ENCODE measurements at places on chromosomes 5 and 9.

DNA sequence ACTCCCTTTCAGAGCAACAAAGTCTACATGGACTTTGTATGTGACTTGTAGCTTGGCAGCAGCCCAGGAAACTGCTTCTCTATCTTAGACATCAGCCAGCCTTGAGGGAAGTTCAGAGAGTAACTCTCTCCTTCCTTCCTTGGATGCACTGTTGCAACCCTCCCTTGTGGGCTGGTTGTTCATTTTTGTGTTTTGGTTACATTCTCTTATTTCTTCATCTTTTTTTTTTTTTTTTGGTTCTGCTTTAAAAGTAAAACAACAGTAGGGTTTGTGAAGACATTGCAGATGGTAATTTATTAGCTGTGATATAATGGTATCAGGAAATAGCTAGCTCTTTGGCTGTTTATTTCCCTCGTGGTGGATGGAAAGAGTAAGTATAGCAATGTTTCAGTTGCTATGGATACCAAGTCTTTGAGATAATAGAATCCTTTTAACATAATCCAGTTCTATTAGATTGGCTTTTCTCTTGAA is 97.9 kb upstream of the MAMDC2 start:
- DNase-seq, result no peak

GRCh38 chr5:126911986-126912385 is 118.4 kb downstream of the MARCHF3 start:
- no peak for DNase-seq

DNA sequence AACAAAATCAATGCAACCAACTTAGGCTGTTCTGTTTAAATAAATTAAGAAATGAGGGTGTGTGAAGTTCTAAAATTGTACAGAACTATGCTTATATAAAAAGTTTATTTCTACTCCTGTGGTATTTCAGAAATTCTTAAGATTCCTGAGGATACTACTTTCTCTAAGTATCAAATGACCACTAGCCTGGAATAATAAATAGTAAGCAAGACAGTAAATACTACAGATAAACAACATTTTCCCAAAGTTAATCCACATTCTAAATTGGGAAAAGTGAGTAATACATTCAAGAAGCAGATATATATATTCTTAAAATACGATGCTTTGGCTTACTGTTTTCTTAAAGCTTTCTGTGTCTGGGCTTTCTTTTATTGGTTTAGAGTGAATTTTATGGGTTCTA is 29.5 kb downstream of the CCNH start:
- DNase-seq, result no peak

- no peak for DNase-seq
These were observed 30.6 kb upstream of the ADAMTS6 start for GRCh38 chr5:65512170-65512937.

- no peak for DNase-seq
These were observed 61.0 kb downstream of the TNFSF8 start for GRCh38 chr9:114869378-114869777.

DNA sequence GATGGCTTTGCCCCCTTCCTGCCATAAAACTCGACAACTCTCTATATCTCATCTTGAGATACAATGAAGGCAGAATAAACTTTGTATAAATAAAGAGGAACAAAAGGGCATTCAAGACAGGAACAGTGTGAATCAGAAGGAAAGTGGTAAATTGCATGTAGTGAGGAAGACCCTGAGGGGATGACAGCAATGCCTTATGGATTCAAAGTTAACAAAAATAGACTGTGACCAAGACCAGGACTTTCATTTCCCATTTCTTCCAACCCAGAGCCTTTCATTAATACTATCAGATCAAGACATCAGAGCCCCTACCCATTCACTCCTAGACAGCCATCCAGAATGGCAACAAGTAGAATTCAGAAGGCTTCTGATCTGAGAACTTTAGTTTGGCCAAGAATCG is 46.4 kb upstream of the ZNF462 start:
- DNase-seq, result no peak

DNA sequence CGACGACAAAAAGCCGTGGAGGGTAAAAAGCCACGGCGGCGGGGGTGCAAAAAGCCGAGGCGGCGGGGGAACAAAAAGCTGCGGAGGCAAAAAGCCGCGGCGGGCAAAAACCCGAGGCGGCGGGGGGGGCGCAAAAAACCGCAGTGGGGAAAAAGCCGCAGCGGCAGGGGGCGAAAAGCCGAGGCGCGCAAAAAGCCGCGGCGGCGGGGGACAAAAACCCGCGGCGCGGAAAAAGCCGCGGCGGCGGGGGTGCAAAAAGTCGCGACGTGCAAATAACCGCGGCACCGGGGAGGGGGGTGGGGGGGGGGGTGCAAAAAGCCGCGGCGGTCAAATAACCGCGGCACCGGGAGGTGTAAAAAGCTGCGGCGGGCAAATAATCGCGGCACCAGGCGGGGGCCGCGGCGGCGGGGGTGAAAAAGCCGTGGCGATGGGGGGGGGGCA is 511.5 kb downstream of the FOXD4L5 start:
- DNase-seq, result peak; percentile 2

- DNase-seq, result no peak
These were observed 85.4 kb downstream of the HSD17B3 start for GRCh38 chr9:96216583-96216982.

DNA sequence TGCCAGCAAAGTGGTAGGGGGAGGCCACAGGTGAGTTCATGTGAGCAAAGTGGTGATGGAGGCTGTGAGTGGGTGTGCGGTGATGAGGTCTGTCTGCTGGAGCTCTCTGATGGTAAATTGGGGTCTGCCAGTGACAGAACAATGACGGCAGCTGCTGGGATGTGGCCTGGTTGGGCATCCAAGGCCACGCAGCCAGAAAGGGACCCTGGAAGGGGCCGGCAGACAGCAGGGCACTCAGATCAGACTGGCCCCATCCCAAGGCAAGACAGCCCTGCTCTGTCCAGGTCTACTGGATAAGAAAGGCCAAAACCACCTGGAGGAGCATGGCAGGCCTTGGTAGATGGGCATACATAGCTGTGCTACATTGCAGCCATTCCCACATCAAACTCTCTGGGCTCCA is 412.9 kb upstream of the RGMB start:
- no peak for DNase-seq

- no peak for DNase-seq
These were observed 333.5 kb downstream of the DEPDC1B start for GRCh38 chr5:60366489-60366888.

DNA sequence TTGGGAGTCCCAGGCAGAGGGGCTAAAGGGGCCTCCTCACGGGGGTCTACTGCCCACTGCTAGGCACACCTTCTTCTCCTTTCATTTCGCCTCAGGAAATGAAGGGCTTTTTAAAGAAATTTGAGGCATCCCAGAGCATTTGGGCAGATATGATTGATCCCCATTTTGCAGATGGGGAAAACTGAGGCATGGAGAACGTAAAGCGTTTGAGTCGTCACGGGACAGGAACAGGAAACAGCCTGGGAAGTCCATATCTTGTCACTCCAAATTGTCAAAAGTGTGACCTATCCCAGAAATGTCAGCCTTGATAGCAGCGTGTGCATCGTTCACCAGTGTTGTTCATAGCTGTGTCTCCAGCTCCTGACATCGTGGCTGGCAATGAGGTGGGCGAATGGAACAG is 98.2 kb downstream of the DAB2IP start:
- DNase-seq, result no peak
